Activated T-helper 2 cell treated with anti-CD3 and anti-CD28 coated beads, Interferon-gamma antibody, Interleukin-2, Interleukin-4, amounts not matched to agents 10 μg/mL and 5 μg/mL and 100 μg/mL, durations not matched to agents 14 hours and 24 hours and 36 hours (primary cell): ENCODE measurements at places on chromosomes 12 and 14. TPM values are rescaled to one million over a fixed set of nuclear protein-coding genes. Genes with fewer than 3 reads are reported as not detected.

DNA sequence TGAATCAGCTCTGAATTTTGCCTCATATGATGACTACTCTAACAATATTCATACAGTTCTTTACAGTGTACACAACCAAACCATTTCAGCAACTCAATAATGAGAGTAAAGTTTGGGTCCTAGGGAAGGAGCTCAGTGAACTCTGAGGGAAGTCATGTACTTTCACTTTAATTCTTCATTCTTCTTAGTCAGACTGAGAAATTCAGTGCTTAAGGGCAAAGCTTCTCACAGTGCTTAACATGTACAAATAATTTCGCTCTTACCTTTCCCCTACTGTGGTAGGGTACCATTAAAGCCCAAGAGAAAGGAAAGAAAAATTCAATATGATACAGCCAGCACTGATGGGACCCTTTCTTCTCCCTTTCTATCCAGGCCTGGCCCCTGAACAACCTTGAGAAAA lies 435.0 kb downstream of the NELL2 start:
- DNase-seq: no peak

GRCh38 chr12:107884769-107885694 lies 110.5 kb downstream of the ASCL4 start:
- peak; percentile 22 for DNase-seq

- no peak for DNase-seq
Measured at GRCh38 chr12:92136965-92137721, 8.5 kb downstream of the BTG1 start.

DNA sequence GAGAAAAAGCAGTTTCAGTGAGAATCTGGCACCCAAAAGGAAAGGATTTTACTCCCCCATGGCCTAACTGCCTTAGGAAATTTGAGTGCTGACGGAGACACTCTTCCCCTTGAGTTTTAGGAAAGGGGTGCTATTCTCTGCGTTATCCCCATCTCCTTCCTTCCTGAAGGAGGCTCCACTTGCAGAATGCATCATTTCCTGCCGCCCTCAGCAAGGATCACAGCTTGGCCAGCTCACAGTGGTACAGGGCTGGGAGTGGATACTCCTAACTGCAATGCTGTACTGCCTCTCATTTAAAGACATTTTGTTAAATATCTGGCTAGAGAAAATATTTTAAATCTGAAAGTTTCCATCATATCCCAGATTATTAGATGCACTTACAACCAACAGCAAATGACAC lies 33.0 kb downstream of the RDH12 start:
- DNase-seq: no peak

DNA sequence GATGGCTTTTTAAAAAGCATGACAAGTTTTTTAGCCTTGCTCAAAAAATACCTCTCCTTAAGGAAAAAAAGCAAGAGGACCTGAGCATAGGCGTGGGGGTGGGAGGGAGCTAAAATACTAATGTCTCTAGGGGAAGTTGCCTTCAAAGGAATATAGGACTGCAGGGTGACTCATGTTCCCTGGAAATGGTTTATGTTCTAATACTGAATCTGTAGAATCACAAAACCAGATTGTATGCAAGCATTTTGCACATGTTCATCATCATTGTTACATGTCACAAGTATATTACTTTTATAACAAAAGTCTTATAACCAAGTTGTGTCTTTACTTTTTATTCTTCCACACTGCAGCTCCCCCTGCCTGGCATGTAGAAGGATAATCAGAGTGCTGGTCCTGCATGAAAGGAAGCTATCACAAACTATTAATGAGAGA lies 36.6 kb downstream of the GPR135 start:
- no peak for DNase-seq

- peak; percentile 24 for DNase-seq
Measured at GRCh38 chr12:127293507-127294310, 973.3 kb upstream of the TMEM132C start.

GRCh38 chr12:63318933-63319332 lies 167.9 kb upstream of the AVPR1A start:
- DNase-seq: no peak

DNA sequence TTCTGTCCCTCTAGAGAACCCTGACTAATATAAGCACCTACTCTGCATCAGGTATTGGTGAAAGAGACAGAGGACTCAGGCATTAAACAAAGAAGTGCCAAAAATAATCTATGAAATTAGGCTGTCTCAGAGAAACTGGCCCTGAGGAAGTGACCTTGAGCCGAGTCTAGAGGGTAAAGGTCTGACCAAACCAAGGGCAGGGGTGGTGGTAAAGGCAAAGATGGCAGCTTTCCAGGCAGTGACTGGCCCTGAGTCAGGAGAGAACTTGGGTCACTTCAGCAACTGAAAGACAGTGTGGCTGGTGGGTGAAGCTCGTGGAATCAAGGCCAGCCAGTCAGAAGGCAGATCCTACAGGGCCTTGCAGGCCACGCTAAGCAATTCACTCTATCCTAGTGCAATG lies 30.6 kb downstream of the CDKL1 start:
- no peak for DNase-seq

DNA sequence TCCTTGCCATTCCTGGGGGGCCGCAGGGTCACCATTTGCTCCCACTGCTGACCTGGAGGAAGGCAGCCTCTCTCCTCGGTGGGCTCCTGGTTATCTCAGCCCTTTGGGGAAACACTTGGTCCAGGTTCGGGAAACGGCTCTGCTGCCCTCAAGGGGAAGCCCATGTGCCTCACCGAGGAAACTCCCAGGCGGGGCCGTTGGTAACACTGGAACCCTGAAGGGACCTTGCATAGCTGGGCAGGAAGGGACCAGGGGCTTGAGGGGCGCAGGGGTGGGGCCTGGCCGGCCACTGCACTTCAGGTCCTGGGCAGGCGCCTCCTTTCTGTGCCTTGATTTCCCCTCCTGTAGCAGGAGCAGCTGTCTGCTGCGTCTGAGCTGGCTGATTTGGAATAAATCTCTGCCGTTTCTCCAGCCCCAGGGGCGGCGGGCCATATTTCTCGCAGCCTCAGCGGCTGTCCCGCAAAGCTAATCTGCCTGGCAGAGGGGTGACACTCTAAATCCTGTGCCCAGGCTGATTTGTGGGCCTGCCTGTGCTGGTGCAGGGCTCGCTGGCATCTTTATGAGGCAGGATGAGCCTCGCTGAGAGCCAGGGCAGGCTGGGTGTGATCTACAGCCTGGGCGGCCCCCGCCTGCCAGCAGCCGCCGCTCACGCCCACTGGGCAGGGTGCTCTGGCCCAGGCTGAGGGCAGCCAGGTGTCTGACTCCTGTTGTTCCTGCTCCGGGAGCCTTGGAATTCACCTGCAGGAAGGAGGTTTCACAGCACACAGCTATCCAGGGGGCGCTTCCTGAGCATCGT lies 49.7 kb downstream of the KIF26A start:
- no peak for DNase-seq

- DNase-seq: no peak
Measured at GRCh38 chr14:65434216-65434850, 21.8 kb downstream of the FUT8 start.

DNA sequence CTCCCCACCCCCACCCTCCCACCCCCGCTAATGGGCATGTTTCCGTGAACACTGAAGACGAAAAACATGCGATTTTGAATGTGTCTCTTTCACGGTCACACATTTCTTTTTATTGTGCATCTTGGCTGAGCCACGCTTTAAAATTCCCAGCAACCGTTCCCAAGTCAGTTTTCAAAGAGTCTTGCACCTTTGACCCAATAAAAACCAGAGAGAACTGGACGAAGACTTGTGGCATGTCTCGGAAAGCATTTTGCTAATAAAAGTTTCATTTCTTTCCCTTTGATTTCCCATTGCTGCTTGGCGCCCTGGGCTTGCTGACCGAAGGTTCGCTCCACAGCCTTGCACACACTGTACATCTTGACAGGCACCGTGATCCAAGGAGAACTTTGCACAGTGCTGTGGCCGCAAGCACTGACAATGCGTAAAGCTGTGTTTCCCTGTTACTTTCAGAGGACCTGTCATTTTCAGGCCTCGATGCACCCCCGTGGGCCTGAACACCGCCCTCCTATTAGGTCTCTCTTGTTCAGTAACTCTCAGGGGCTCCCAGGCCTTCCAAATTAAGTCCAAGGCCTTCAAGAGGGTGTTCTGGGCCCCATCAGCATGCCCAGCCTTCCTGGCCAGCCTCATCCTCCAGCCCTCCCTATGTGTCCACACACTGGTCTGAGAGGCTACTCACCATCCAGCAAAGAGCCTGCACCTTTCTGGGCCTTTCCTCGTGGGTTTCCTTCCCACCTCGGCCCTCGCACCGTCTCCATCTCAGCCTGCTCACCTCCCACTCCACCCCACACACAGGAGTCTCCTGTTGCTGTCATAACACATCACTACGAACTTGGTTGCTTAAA lies 63.4 kb upstream of the DIO3 start:
- no peak for DNase-seq

GRCh38 chr12:65607401-65607841 lies 216.9 kb upstream of the HMGA2 start:
- no peak for DNase-seq

- no peak for DNase-seq
Measured at GRCh38 chr12:12613344-12613743, 1.7 kb downstream of the CREBL2 start.

DNA sequence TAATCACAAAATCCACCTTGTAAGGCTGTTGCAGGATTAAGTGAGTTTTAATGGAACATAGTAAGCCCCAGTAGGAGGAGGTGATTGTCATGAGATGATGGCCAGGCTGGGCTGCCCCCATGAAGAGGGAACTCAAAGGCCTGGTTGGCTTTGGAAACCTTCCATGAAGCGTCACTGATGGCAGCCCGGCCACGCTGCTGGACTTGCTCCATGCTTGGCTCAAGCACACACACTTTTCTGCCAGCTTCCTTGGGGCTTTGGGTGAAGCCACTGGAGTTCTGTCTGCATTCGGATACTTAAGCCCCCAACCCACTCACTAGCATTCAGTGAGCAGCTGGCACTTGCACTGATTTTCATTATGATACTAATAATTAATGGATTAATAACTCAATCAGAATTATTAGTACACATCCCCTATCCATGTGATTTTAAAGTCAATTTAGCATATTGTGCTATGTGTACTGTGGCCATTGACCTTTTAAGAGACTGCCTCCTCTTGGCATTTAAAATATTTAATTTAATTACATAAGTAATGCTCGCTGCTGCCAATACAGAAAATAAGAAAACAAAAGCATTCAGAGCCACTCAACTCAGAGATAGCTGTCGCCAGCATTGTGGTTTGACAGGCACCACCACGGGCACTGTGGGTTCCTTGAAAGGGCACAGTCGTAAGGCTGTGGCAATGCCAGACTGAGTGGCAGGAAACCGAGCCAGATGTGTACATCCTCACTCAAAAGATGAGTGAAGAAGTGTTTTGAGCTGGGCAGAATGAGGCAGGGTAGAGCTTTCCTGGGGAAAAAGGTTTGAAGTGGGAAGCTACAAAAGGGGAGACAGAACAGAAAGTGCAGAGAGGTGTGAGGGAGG lies 15.9 kb downstream of the KRT85 start:
- DNase-seq: no peak

Gene INHBC
- 0.14 TPM in 2 replicates for total RNA-seq
